ENCODE measurements at places on chromosomes 3 and 15.

GRCh38 chr15:70014860-70015490, 82.7 kb downstream of the TLE3 start:
- no peak for DNase-seq

- peak; percentile 75 for DNase-seq
Observed at GRCh38 chr15:25185791-25186190, 231.0 kb downstream of the SNRPN start.

- DNase-seq = no peak
Observed at GRCh38 chr3:49928481-49929017, 1.1 kb downstream of the MON1A start.

DNA sequence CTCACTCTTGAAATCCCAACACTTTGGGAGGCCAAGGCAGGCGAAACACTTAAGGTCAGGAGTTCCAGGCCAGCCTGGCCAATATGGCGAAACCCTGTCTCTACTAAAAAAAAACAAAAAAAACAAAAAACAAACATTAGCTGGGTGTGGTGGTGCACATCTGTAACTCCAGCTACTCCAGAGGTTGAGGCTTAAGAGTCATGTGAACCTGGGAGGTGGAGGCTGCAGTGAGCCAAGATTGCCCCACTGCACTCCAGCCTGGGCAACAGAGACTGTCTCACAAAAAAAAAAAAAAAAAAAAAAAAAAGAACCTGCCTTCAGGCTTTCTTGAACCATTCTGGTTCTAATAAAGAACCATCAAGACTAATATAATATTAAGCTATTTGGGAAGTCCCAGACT, 16.5 kb downstream of the ARPP19 start:
- no peak for DNase-seq

DNA sequence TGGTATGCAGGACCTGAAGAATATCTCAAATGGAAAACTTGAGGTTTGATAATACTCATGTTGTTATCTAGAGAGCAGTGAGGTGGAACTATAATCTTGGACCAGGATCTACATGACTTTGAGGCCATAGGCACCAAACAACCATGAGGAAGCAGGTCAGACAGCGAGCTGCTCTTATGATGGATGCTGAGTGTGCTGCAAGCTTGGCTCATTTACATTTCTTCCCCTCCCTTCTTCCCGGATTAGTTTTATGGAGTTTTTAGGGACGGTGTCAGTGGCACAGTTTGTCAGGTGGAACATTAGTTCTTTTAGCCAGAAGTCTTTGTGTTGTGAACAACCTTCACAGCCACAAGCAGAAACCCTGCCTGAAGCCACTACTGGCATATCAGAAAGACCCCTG, 8.0 kb upstream of the MYZAP start:
- DNase-seq = no peak

- no peak for DNase-seq
Observed at GRCh38 chr3:11703146-11703545, 59.4 kb upstream of the VGLL4 start.

DNA sequence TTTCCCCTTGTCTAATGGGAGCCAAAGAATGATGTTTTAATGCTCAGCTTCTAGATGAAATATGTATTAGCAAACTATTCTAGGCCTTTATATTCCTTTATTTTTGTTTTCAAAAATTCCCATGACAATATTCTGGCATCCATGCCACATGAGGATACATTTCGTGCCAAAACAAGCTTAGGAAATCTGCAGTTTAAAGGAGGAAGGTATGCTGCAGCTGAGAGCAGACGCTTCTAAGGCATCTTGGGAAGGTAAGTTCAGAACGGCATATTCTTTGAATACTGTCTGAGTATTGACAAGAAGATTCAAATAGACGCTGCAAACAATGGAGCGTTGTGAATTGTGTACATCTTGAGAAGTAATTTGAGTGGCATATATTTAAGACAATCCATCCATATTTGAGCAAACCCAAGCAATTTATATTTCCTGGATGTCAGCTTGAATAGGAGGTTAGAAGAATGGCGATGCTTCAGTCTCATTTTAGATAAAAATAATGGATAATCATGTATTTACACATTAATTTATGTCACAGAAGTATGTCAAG, 158.6 kb downstream of the RAP2B start:
- no peak for DNase-seq

GRCh38 chr15:79897380-79897678, 515 bp upstream of the MTHFS start:
- no peak for DNase-seq

DNA sequence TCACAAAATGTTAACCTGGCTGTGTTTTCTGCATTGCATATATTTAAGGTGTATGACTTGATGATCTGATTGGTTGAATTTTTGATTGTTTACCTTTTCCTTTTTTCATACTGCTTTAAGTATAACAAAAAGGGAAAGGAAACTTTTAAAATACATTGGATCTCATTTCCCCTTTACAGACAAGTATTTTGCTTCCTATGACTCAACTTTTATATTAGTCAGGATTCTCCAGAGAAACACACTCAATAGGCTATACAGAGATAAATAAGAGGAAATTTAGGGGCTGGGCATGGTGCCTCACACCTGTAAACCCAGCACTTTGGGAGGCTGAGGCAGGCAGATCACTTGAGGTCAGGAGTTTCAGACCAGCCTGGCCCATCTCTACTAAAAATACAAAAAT, 205.8 kb downstream of the TJP1 start:
- DNase-seq = no peak

DNA sequence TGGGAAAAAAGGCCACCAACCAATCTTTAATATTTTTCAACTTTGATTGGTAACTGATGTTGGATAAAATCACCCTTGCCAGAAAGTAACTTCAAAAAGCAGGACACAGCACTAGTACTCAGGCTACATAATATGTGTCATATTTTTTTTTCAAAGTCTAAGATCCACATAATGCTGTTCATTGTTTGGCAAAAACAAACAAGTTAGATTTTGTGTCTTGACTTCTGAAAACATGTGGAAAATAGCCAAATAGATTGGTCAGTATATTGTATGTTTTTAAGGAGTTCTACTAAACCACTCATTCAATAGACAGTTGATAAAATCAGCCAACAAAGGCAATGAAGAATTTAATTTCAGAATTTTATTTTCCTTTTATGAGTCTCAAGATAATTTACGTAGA, 111.7 kb upstream of the CCDC54 start:
- no peak for DNase-seq

DNA sequence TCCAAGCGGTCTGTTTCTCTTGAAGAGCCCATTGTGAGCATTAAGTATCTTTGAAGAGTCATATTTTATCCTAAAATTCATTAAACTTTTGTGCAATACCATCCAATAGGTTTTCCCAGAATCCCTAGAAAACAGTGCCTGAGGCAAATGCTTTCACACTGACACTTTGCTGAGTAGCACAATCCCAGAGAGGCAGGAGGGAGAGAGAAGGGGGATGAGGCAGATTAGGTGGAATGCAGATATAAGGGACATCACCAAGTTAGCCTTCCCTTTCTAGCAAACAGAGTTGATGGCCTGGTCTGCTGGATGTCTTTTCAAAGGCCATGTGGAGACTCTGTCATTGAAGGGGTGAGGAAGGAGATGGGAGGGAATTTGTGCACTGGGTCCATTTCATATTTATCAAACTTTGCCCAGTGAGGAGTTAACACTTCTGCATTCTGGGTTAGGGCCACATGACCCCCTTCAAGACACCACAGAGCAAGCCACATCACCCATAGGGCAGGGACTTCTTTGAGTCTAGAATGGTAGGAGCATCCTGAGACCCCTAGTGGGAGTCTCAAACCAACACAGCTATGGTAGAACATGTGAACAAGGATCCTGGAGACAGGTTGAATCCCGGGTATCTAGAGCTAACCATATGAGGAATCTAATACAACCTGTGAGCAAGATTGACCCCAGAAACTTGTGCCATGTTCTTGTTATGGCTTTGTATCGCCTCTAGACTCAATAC, 32.0 kb upstream of the SEMA6D start:
- no peak for DNase-seq
